Heart left ventricle (tissue), 16 donors: ENCODE measurements at places on chromosomes 12 and 14. TPM values are rescaled to one million over a fixed set of nuclear protein-coding genes. Genes with fewer than 3 reads are reported as not detected.

DNA sequence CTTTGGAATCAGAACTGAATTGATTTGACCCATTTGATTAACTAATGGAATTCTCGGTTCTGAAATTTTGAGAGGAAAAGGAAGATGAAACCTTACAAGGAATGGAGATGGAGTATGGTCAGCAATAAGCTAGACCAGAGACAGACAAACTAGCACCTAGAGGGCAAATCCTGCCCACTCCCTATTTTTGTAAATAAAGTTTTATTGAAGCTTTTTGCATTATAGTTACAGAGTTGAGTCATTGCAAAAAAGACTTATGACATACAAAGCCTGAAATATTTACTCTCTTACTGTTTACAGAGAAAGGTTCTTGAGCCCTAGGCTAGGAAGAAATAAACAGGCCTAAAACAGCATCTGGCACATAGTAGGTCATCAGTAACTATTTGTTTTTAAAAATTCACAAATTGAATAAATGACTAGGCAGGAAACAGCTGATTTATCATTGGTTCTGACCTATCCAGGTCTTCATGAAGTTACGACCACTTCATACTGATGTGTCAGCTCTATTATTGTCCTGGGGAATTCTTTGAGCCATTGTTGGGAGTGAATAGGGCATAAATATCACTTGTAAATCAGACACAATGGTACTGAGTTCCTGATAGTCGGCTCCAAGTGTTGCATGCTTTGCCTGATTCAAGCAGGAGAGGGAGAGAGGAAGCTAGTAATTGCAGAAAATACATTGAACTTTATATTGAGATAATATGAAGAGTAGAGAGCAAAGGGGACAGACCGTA, 14.6 kb upstream of the STAB2 start:
- DNase-seq: no peak
- no peaks in the 10 kb centered on the region for H3K36me3 ChIP-seq
- no peak overlapping the region for H3K27ac ChIP-seq
- no peak overlapping the region for H3K4me3 ChIP-seq

GRCh38 chr14:35689000-35689460, 120.1 kb downstream of the RALGAPA1 start:
- no peak overlapping the region for H3K4me3 ChIP-seq
- DNase-seq: no peak
- H3K27me3 ChIP-seq: no peaks in the 10 kb centered on the region
- H3K4me1 ChIP-seq: no peaks in the 10 kb centered on the region
- no peak overlapping the region for H3K27ac ChIP-seq
- peaks cover 27% of the 10 kb centered on the region for H3K36me3 ChIP-seq

DNA sequence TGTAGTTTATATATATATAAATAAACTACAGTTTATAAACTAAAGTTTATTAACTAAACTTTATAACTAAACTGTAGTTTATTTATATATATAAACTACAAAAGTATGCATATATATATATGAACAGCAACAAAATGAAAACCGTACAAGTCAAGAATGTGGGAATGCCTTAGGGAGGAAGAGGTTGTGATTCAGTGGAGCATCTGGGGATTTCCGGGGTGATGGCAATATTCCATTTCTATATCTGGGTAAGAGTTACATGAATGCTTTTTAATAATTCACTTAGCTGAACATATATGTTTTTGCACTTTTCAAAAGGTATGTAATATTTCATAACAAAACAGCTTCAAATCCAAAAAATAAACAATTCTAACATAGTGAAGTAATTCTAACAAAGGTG, 30.1 kb upstream of the CAND1 start:
- H3K4me3 ChIP-seq: no peak overlapping the region
- H3K4me1 ChIP-seq: no peaks in the 10 kb centered on the region
- no peaks in the 10 kb centered on the region for H3K27me3 ChIP-seq

- H3K36me3 ChIP-seq: no peaks in the 10 kb centered on the region
- no peak for DNase-seq
- H3K4me1 ChIP-seq: no peaks in the 10 kb centered on the region
- no peak overlapping the region for H3K27ac ChIP-seq
Observed at GRCh38 chr12:89789862-89790261, 81.2 kb upstream of the ATP2B1 start.

Gene TAS2R14
- total RNA-seq: 0.81 TPM

Gene CD27
- total RNA-seq: not detected

GRCh38 chr14:74549588-74549987, 56.0 kb downstream of the ISCA2 start:
- H3K4me1 ChIP-seq: peaks cover 42% of the 10 kb centered on the region
- no peak overlapping the region for H3K4me3 ChIP-seq
- no peaks in the 10 kb centered on the region for H3K27me3 ChIP-seq
- H3K36me3 ChIP-seq: no peaks in the 10 kb centered on the region
- no peak for DNase-seq
- H3K27ac ChIP-seq: no peak overlapping the region

- H3K4me1 ChIP-seq: peaks cover 9% of the 10 kb centered on the region
- no peaks in the 10 kb centered on the region for H3K27me3 ChIP-seq
- H3K36me3 ChIP-seq: no peaks in the 10 kb centered on the region
- H3K27ac ChIP-seq: no peak overlapping the region
- DNase-seq: no peak
Observed at GRCh38 chr14:96051642-96052540, 12.7 kb downstream of the C14orf132 start.

DNA sequence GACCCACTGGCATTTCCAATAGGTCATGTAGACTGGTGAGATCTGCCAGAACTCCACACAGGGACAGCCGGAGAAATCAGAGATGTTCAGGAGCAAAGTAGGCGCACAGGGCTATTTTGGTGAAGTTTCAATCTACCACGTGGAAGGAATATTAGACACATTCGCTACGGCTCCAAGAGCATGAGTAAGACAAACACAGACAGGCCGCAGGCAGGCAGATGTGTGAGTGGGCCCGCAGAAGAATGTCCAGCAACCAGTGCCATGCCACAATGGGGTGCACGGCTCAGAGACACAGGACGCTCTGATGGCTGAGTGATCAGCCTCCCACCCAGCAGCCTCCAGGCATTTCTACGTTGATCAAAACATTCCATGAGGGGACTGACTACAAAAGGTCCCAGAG, 10.4 kb downstream of the SLC15A4 start:
- H3K27me3 ChIP-seq: no peaks in the 10 kb centered on the region
- H3K4me1 ChIP-seq: peaks cover 29% of the 10 kb centered on the region
- DNase-seq: no peak
- no peak overlapping the region for H3K4me3 ChIP-seq
- no peak overlapping the region for H3K27ac ChIP-seq

GRCh38 chr14:31229638-31230572, 22.3 kb upstream of the HECTD1 start:
- peak overlapping the region; percentile 59 for H3K27ac ChIP-seq
- H3K4me1 ChIP-seq: peaks cover 7% of the 10 kb centered on the region
- DNase-seq: peak; percentile 87
- no peaks in the 10 kb centered on the region for H3K27me3 ChIP-seq
- H3K36me3 ChIP-seq: no peaks in the 10 kb centered on the region
- peak overlapping the region; percentile 20 for H3K4me3 ChIP-seq

Gene NDUFA9
- total RNA-seq: 230 TPM

Gene EP400
- 18.3 TPM for total RNA-seq

Gene STAT2
- 36.1 TPM for total RNA-seq

- H3K36me3 ChIP-seq: peaks cover 65% of the 10 kb centered on the region
- no peak overlapping the region for H3K4me3 ChIP-seq
- no peak for DNase-seq
- H3K27ac ChIP-seq: no peak overlapping the region
Observed at GRCh38 chr14:23421594-23421993, 13.5 kb upstream of the MYH6 start.

- H3K36me3 ChIP-seq: no peaks in the 10 kb centered on the region
- no peaks in the 10 kb centered on the region for H3K27me3 ChIP-seq
- H3K4me3 ChIP-seq: no peak overlapping the region
- no peak overlapping the region for H3K27ac ChIP-seq
- no peak for DNase-seq
Observed at GRCh38 chr12:41739066-41739465, 405.6 kb downstream of the GXYLT1 start.

Gene NELL2
- not detected for total RNA-seq
